Activated CD8-positive, alpha-beta T cell treated with anti-CD3 and anti-CD28 coated beads for 36 hours (primary cell): ENCODE measurements at places on chromosomes 7 and 10. TPM values are rescaled to one million over a fixed set of nuclear protein-coding genes. Genes with fewer than 3 reads are reported as not detected.

Gene OR2A5
- not detected for total RNA-seq

Gene GATA3
- 24.4 TPM for total RNA-seq

Gene CLRN3
- not detected for total RNA-seq

Gene EBF3
- total RNA-seq = not detected

Gene PROSER2
- total RNA-seq = 1.7 TPM

Gene PMPCB
- total RNA-seq = 80.5 TPM

Gene ABCB4
- total RNA-seq = 0.14 TPM

Gene ENO4
- total RNA-seq = not detected

Gene CPN1
- total RNA-seq = not detected

Gene NAT16
- total RNA-seq = not detected

Gene RASSF4
- 1.9 TPM for total RNA-seq

DNA sequence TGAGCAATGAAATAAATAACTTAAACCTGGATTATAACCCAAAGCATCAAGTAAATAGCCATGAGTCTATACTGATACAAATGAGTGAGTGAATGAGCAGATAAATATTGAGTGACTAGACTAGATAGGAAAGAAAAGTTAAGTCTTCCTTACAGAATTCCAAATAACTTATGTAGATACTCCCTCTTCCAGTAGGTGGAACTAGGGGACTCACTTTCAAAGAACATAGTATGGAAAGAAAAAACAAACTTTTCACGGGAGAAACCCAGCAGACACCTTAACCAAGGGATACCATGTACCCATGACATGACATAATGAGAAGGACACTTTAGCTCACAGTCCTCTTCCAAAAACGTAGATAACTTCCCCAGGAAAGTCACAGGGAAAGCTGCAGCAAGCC lies 32.2 kb downstream of the CSGALNACT2 start:
- DNase-seq = no peak

DNA sequence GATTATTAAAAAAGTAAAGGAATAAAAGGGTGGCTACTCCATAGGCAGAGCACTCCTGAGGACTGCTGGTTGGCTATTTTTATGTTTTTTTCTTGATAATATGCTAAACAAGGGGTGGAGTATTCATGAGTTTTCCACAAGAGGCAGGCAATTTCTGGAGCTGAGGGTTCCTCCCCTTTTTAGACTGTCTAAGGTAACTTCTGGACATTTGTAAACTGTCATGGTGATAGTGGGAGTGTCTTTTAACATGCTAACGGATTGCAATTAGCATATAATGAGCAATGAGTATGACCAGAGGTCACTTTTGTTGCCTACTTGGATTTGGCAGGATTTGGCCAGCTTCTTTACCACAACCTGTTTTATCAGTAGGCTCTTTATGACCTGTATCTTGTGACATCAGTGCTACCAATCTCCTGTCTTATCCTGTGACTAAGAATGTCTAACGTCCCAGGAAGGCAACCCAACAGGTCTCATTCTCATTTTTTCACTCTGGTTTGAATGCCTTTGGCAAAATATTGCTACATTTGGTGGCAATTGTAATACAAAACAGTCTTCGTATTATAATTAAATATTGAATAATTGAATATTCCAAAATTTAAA lies 587.8 kb upstream of the POM121L12 start:
- DNase-seq = no peak

DNA sequence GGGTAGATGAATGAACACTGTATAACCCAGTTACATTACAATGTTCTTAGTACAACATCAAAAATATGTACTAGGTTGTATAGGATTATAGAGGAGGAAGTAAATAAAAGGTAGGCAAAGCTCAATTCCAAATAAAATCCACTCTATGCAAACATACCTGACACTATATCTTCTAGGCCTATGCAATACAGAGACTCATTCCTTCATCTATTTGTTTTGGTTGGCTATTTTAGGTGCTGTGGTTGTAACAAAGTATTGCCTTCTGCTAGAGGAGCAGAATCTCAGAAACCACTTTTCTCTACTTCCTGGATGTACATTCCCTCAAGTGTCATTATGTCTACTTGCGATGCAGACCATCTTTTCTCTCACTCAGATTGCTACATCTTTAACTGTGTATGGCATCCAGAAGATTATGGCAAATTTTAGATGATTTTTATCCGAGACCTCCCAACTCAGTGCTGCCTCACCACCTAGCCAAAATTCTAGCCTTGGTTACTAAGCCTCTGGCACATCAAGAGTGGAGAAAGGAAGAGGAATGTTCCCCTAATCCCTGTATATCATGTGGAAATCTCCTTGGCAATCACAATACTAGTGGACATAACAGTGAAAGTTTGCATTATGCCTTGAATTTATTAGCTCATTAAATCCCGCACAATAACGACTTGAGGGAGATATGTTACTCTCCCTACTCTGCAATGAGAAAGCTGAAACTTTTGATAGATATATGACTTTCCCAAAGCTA lies 5.5 kb upstream of the TFPI2 start:
- DNase-seq = no peak

- DNase-seq = peak; percentile 82
These were observed 104.6 kb upstream of the PPIF start for GRCh38 chr10:79242620-79243152.

- no peak for DNase-seq
These were observed 34.8 kb upstream of the CARD11 start for GRCh38 chr7:3078514-3078913.

DNA sequence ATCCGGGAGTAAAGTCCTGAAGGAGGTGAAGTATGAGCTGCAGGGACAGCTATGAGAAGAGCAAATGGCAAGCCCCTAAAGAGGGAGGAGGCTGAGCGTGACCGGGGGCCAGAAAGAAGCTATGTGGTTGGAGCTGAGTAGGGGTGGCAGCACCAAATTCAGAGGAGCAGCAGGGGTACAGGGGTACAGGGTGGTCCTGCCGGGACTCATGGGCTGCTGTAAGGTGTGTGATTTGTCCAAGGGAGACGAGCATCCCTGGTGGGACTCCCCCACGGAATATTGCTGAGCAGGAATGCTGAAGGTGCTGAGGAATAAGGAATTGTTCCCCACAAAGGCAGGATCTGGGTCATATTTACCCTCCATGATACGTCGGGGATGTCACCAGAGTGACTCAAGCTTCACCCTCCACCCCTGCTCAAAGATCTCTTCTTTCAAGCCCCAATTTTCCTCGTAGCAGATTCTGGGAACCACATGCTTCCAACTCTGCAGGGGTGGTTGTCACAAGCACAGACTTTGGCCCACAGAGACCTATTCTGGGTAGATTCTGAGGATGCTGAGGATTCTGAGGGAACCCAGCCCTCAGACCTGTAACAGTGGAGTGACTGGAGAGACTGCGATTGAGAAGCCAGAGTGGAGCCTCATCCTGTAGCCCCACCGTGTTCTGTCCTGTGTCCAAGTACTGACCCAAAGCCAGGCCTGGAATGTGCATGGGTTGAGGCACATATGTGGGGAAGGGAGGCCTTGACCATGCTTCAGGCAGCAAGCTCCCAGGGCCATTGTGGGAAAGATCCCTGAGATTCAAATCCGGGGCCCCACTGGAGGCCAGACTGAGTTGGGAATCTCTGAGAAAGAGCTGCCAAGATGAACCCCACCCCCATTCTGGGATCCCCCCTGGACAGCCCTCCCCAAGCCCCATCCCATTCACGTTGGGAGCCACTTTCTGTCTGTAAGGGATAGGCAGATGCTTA lies 4.2 kb downstream of the SFTPD start:
- DNase-seq = no peak

DNA sequence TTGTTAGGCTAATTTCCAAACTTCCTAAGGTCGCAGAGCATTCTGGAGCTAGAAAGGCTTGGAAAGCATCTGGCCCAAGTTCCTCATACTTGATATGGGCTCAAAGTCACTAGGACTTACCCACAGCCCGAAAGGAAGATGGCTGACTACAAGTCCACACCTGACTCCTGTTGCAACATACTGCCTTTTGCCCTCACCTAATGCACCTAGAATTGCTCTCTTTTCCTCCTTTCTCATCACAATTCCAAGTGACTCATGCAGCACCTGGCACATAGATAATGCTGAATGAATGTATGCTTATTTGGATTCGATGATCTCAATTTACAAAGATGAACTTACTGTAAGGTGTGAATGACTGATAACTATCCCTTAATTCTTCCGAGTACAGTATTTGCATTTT lies 131.5 kb downstream of the SORBS1 start:
- no peak for DNase-seq

DNA sequence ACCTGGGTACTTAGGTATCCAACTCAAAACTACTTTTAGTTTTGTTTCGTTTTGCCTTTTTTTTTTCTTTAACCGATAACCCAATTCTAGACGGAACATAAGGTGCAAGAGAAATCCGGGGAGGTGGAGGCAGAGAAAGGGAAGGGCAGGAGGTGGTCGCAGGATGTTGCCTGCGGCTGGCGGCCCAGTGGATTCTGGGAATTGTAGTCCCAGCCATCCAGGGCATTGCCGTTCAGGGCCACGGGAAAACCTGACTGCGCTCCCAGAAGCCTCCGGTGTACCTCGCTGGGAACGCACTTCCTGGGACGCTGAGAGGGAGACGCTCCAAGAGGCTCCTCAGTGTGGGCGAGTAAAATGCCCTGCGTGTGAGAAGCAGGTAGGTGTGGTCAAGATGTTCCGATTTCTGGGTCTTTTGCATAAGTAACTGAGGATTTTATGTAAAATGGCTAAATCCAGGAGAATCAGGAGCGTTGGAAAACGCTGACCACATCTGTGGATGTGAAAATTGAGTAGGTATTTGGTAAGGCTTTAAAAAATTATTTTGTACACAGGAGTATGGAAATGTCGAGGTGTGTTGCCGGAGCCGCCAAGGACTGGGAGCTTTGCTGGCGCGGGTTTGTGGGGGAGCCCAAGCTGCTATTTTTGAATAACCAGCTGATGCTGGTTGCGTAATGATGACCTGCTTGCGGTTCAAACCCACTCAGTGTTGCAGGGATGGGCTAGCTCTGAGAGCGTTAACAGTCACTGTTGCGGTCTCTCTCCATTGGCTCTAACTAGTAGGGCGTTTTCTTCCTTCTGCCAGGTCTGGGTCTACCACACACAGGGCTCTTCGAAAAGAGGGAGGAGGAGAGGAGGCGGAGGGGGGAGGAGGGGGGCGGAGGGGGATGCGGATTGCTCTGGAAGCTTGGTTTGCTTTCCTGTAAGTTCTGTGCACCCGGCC lies at the start of gene CLDN12:
Gene CLDN12, plus strand, starts transcription at position 288 of the 940 bp plus-strand sequence. CDS start 9,216 bp downstream, outside the sequence.
- peak; percentile 93 for DNase-seq

GRCh38 chr10:86580521-86580891 lies 58.9 kb upstream of the WAPL start:
- DNase-seq = no peak

- no peak for DNase-seq
These were observed 89.5 kb downstream of the THSD7A start for GRCh38 chr7:11742496-11742895.

- DNase-seq = no peak
These were observed 11.1 kb downstream of the ERVW-1 start for GRCh38 chr7:92466682-92467081.

DNA sequence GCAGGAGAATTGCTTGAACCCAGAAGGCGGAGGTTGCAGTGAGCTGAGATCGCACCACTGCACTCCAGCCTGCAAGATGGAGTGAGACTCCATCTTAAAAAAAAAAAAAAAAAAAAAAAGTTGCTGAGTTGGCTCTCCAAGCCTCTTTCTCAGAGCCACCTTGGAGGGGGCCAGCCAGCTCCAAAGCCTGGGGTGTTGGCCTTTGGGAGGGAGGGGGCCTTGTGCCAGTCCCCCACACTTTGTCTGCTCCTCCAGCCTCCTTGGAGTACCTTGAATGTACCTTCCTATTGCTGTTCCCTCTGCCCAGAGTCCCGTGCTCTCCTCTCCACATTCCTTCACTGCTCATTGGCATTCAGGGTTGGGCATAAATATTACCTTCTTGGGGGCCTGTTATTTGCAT lies 62.4 kb downstream of the GRK5 start:
- DNase-seq = no peak

DNA sequence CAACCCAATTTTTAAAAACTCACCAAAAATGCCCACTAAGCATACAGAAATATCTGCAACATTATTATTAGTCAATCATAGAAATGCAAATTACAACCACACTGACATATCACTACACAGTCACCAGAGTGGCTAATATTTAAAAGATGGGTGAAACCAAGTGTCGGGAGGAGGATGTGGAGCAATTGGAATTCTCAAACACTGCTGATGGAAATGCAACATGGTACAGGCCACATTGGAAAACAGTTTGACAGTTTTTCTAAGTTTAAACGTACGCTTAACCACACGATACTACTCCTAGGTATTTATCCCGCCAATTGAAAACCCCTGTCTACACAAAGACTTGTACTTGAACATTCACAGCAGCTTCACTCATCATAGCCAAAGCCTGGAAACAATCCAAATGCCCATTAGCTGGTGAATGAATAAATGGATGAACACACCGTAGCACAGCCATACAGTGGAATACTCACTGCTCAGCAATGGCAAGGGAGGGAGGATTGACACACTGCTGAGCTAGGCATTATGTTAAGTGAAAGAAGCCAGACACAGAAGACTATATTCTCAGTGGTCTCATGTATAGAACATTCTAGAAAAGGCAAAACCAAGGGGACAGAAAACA lies 16.3 kb downstream of the GCK start:
- DNase-seq = no peak

GRCh38 chr7:83872501-83872900 lies 223.6 kb upstream of the SEMA3E start:
- DNase-seq = no peak

DNA sequence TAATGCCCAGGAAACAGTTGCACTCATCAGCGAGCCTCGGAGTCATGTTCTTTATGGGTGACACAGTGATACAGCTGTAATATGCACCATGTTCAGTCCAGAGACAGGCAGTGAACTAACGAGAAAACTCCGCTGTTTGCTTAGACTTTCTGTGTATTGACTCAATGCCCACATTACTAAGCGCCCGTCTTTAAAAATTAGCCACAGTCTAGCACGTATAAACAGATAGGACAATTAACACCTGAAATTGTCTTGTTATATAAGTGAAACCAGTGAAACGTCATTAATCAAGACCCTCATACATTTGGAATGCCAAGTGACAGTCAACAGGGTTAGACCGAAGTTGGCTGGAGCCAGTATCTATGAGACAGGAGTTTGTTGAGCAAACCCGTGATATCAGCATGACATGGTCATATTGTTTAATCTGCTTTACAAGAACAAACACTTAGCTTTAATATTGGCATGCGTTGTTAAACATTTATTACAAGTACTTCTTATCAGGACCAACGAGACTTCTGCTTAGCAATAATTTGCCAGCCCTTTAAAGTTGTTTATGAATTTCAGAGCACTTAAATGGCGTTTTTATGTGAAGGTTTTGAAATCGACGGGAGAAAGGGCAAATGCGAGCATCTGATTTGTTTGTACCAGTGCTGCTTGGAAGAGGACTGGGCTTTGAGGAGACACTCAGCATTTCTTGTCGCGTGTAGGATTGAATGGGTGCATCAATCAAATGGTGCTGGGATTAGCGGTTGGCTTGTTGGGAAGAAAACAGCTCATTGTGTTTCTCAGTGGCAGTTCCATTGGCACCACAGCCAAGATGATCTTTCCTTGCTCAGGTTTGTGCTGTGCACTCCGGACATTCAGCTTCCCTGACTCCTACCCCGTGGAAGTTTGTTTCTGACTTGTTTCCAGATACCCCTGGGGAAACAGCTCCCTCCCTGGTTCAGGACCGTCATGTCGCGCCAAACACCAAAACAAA lies 56.3 kb downstream of the CAMK1D start:
- DNase-seq = no peak
